ENCODE measurements at places on chromosomes 6 and 20.

- no peak for DNase-seq
Measured at GRCh38 chr6:99362678-99363268, 13.3 kb upstream of the FAXC start.

GRCh38 chr6:90709431-90709996 lies 122.6 kb upstream of the MAP3K7 start:
- no peak for DNase-seq

DNA sequence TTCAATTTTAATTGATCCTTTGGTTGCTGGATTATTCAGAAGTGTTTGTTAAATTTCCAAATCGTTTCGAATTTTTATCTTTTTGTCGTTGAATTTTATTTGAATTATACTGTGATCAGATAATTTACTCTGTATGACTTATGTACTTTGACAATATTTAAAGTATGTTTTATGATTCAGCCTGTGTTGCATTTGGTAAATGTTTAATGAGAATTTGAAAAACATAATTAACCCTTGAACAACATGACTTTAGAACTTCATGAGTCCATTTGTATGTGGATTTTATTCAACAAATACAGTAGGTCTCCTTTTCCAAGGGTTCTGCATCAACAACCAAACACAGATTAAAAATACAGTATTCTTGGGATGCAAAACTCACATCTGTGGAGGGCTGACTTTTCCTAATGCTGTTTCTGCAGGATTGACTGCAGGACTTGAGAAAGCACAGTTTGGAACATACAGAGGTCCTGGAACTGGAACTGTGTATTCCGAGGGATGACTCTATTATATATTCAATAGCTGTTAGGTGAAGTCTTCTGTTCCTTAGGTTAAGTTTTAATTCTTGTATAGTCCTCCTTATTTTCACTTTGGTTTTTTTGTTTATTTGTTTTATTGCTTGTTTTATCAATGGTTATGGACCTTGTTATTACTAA lies 40.5 kb downstream of the FAM83B start:
- DNase-seq, result no peak

DNA sequence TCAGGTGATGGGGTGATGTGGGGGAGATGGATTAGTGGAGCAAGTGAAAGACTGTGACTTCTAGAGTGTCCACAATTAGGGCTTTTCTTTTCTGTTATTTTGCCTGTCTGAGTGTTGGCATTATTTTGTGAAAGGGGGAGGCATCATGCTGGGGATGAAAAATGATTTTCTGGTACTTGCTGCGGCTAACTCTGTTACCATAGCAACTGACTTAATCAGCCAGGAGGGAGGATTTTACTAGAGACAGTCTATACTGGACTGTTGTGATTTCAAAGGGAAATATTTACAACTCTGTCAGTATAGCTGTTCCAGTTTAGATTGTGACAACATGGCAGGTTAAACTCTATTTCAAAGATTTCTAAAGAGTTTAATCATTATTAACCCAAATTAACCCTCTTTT lies 30.4 kb upstream of the MRAP2 start:
- no peak for DNase-seq

DNA sequence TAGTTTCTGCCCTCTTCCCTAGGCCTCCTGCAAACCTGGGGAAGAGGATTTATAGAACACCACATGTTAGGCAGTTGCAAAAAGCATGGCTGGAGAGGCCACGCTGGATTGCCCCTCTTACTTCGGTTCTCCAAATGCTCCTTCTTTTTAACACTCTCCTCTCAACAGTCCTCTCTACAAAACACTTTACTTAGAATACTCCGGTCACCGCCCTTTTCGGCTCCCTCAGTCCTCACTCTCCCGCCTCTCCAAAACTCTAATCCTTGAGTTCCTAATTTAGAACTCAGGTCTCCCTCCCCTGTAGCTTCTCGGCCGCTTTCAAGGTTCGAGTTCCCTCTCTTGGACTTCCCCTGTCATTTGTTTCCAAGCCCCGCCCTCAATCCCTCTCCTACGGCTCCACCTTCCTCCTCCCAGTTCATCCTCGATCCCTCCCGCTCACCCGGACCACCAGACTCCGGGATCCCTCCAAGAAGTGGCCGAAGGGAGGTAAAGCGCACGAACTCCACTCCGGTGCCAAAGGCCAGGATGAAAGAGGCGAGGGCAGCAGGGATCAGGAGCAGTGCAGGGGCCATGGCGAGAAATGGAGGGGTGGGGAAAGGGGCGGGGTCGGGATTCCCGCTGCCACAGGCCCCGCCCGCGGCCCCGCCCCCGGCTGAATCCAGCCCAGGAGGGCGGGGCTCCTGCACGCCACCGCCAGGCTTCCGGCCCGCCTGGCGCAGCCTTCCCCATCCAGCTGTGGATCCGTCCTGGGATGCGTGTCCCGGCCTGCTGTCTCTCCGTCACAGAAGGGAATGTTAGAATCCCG lies at the start of gene NRM:
Gene NRM, minus strand, starts transcription at position 582 of the 805 bp plus-strand sequence. Its CDS starts 10 bp downstream, at position 572.
- DNase-seq, result peak; percentile 91

GRCh38 chr6:130968476-130968875 lies 94.6 kb downstream of the EPB41L2 start:
- no peak for DNase-seq

DNA sequence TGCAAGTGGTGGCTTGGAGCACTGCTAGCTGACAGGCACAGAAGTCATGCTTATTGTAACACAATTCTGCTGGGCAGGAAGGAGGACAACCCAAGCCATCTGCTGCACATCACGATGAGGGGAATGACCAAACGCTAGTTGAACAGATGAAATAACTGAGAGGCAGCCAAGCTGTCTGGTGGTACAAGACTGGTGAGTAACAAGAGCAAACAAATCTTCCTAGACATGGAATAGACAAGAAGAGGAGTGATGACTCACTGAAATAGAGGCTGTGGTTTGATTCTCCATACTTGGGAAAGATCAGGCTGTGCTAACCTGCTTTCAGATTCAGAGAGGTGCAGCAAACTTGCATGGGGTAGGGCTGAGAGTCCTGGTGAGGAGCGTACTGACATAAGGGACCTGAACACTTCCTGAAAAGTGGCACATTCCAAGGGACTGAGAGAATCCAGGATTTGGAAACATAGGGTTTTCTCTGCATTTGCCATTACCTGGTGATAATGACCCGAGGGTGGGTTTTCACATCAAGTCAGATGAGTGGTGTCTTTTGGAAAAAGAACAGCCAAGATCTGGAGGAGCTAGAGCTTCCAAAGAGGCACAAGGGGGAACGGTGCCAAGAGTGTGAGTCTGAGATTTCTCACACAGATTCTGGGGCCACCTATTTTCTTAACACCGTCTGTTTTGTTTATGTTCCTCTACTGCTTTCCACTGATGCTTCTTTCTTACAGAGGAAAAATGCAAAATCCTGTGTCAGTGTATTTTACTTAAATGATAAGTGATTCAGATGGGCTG lies 60.0 kb downstream of the PRL start:
- DNase-seq, result no peak
